NCI-H446 treated with DMSO at 0.1 percent for 48 hours (cell line): ENCODE measurements at places on chromosomes 3 and 15.

DNA sequence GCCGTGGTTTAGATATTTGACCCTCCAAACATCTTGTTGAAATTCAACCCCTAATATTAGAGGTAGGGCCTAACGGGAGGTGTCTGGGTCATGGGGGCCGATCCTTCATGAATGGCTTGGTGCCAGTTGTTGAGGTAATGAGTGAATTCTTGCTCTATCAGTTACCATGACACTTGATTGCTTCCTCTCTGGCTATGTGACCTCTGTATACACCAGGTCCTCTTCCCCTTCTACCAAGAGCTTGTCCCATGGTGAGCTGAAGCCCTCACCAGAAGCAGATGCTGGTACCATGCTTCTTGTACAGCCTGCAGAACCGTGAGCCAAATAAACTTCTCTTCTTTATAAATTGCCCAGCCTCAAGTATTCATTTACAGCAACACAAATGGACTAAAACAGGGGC, 41.8 kb upstream of the TIPARP start:
- DNase-seq, result no peak

GRCh38 chr3:151960961-151961580, 87.6 kb downstream of the SUCNR1 start:
- DNase-seq, result no peak

DNA sequence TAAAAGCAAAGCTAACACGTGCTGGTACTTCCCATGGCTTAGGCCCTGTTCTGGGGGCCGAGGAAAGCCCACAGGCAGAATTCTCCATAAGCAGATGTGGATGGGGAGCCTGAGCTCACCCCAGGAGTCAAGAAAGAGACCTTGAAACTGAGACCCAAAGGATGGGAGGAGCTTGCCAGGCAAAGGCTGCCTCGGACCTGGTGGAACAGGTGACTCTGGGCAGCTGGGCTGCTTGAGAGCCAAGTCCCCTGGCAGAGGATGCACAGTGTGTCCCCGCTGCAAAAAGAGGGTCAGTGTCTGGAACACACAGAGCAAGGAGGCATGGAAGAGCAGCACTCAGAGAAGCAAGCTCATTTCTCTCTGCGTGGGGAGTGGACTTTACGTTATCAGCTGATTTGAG, 528.7 kb downstream of the GABRG3 start:
- no peak for DNase-seq

DNA sequence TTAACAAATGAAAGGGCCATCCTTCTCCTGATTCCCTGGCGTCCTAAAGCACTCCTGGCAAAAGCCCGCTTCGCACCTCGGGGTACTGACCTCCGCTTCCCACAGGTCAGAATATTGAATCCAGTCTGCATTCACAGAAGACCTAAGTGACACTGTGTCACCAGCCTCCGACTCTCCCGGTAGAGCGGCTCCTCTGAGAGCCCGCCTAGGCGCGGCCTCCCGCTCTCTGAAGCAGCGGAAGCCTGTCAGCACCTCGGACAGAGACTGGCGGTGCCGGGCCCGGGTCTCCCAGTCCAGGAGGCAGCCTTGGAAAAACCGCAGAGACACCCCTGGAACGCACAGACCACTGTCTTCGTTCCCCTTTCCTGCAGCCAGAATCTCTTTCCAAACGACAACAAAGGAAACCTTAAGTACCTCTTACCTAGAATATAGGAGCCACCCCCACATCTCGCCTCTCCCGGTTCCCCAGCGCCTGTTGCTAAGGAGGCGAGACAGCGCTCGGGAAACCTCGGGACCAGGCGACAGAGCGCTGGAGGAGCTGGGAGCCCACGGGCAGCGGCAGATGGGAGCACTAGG, 1.2 kb downstream of the GABRB3 start:
- no peak for DNase-seq

DNA sequence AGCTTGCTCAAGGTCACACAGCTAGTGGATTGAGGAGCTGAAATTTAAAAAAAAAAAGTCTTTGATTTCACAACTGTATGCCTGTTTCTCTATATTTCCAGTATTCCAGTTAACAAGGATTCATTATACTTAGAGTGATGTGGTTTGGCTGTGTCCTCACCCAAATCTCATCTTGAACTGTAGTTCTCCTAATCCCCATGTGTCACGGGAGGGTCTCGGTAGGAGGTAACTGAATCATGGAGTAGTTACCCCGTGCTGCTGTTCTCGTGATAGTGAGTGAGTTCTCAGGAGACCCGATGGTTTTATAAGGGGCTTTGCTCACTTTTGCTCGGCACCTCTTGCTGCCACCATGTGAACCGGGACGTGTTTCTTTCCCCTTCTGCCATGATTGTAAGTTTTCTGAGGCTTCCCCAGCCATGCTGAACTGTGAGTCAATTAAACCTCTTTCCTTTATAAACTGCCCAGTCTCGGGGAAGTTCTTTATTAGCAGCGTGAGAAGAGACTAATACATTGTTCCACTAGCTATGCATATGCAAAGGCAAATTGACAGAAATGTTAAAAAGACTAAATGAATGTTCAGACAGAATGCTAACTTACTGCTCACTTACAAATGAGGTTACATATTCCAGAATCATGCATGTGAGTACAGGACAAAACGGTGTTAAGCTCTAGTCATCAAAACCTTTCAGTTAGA, 1101.9 kb downstream of the ROBO1 start:
- DNase-seq, result no peak

GRCh38 chr15:39413558-39413957, 167.3 kb upstream of the THBS1 start:
- no peak for DNase-seq

DNA sequence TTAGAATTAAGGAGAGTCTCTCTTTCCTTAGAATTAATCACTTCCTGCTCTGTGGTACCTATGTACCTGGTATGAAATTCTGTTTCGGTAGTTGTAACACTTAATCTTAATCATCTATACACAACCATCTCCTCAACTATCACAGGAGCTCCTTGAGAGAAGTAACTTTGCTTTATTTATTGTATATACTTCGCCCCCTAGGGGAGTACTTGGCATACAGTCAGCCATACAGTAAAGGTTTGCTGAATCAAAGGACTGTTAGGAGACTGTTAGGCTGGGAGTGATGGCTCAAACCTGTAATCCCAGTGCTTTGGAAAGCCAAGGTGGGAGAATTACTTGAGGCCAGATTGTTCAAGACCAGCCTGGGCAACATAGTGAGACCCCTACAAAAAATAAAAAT, 44.7 kb downstream of the RORA start:
- no peak for DNase-seq

DNA sequence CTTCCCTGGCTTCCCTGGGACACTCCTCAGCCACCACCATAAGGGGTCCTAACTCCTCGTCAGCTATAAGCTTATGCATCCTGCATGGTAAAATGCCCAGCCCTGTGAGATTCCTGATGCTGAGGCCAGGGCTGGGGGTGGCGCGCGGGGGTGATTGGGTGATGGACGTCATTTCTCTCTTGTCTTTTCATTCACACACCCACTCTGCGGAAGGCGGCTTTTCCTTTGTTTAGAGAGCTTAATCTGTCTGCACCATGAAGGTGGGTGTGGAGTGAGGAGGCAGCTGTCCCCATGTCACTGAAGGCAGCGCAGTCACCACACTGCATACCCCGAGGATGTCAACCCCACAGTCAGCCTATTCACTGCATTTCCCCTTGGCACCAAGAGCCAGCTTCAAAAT, 110.0 kb upstream of the NSMCE3 start:
- DNase-seq, result no peak

GRCh38 chr3:5019411-5020241, 40.4 kb downstream of the BHLHE40 start:
- no peak for DNase-seq

- no peak for DNase-seq
These were observed 9.7 kb downstream of the RTP4 start for GRCh38 chr3:187377842-187378241.

DNA sequence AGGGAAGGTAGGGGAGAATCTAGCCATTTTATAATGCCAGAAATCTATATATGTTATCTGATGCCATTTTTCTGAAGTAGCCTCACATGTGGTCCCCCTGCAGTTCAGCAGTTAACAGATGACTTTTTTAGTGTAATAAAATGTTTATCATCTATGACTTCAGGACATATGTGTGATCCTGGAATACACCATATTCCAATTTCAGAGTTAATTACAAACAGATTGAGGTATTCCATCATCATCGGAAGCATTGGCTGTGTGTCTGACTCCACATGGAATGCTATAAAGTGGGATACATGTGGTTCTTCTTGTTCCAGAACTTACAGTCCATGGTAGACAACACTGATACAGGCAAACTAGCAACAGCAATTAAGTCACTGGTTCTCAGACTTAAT, 45.9 kb upstream of the LIMD1 start:
- no peak for DNase-seq

GRCh38 chr3:131353016-131353877, 28.3 kb upstream of the NUDT16 start:
- DNase-seq, result no peak

DNA sequence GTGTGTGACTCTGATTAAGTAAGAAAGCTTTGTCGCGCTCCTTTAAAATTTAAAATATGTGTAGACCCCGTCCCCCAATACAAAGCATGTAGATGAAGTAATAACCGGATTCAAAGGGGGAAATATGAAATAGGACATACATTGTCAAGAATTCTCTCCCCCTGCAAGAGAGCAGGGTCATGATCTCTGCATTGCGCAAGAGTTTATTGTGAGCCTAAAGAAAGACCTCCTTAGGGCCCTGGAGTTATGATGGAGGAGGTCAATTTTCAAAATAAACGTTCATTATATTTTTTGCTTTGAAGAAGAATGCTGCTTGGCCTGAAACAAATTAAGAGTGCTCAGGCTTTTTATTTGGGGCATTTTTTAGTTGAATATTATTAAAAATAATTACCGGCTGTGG, 235.0 kb downstream of the SHOX2 start:
- no peak for DNase-seq

GRCh38 chr3:31461426-31461825, 71.3 kb upstream of the STT3B start:
- DNase-seq, result no peak
